ENCODE measurements at places on chromosomes 12 and 14. TPM values are rescaled to one million over a fixed set of nuclear protein-coding genes. Genes with fewer than 3 reads are reported as not detected.

The ADAM21 gene
- total RNA-seq = 0.10 TPM

The RFX4 gene
- not detected for total RNA-seq

The MGST1 gene
- 227 TPM for total RNA-seq

The LALBA gene
- not detected for total RNA-seq

The B4GALNT3 gene
- total RNA-seq = 94.9 TPM

The FRMD6 gene
- 39.1 TPM for total RNA-seq

The POTEG gene
- not detected for total RNA-seq

The IL22 gene
- not detected for total RNA-seq

The SLC8A3 gene
- total RNA-seq = 0.67 TPM

The AMDHD1 gene
- 0.35 TPM for total RNA-seq

The RASAL1 gene
- 7.9 TPM for total RNA-seq

The EPYC gene
- not detected for total RNA-seq

The OR9K2 gene
- not detected for total RNA-seq

The NRIP2 gene
- total RNA-seq = 0.96 TPM

The STXBP6 gene
- 25.9 TPM for total RNA-seq

The TTC6 gene
- total RNA-seq = 4.8 TPM

The FBXL14 gene
- total RNA-seq = 33.6 TPM

The LRFN5 gene
- total RNA-seq = 4.1 TPM

The KCNJ8 gene
- total RNA-seq = 15.3 TPM

The LHX5 gene
- total RNA-seq = not detected

The TPPP2 gene
- 0.58 TPM for total RNA-seq

The SPTB gene
- total RNA-seq = 0.51 TPM

The MEG3 gene
- 13.8 TPM for total RNA-seq

The KRT71 gene
- total RNA-seq = not detected

The PLCZ1 gene
- not detected for total RNA-seq

The RPGRIP1 gene
- 0.20 TPM for total RNA-seq

The VPS33A gene
- 22.8 TPM for total RNA-seq

The AICDA gene
- total RNA-seq = not detected

The ZNF891 gene
- total RNA-seq = 2.3 TPM

The PLBD2 gene
- 14.3 TPM for total RNA-seq

The CLEC7A gene
- total RNA-seq = 3.1 TPM

The CCDC63 gene
- not detected for total RNA-seq

The KANSL2 gene
- 22.6 TPM for total RNA-seq

The KRT85 gene
- not detected for total RNA-seq

The RNF212B gene
- not detected for total RNA-seq

The SLC2A13 gene
- total RNA-seq = 41.8 TPM

The ADCY4 gene
- 13.9 TPM for total RNA-seq

The RBMS2 gene
- 35.9 TPM for total RNA-seq

The LBHD2 gene
- total RNA-seq = not detected

The RNU4-1 gene
- 2,217 TPM for total RNA-seq

The AKAP5 gene
- 3.9 TPM for total RNA-seq

The MARS1 gene
- total RNA-seq = 63.7 TPM

The RAN gene
- 258 TPM for total RNA-seq

The OTOGL gene
- total RNA-seq = 0.66 TPM

The C12orf50 gene
- total RNA-seq = 0.06 TPM

The BDKRB2 gene
- 38.6 TPM for total RNA-seq

All from mucosa of descending colon (tissue), 3 donors.